HCT116 (cell line): ENCODE measurements at places on chromosomes 7 and 10. TPM values are rescaled to one million over a fixed set of nuclear protein-coding genes. Genes with fewer than 3 reads are reported as not detected.

Gene LRRTM3
- total RNA-seq, result not detected

Gene SFTPA1
- total RNA-seq, result 6.5 TPM

- H3K4me3 ChIP-seq, result no peak overlapping the region
- no peaks in the 10 kb centered on the region for H3K27me3 ChIP-seq
- H3K4me1 ChIP-seq, result no peaks in the 10 kb centered on the region
- H3K27ac ChIP-seq, result no peak overlapping the region
- no peak for DNase-seq
- H3K36me3 ChIP-seq, result no peaks in the 10 kb centered on the region
Observed at GRCh38 chr10:31648966-31649365, 279.7 kb downstream of the ARHGAP12 start.

DNA sequence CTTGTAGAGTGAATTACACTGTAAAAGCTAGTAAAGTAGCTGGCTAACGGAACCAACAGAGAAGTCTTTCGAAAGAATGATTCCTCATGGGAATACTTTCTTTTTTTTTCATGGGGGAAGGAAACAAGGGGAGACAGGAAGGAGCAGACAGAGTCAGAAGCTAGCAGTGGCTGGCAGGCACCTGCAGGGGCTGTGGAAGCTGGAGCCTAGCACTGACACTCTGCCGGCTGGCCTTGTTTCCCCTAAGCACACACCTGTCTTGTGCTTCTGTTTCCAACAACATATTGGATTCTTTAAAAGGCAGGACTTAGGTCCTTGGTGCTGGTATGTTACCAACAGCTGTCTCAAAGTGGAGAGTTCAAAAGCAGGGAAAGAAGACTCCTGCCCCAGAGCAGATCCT, 24.7 kb downstream of the NOD1 start:
- no peak for DNase-seq
- 0 out of 2 replicates have a peak, but pooled peaks cover 5% of the 10 kb centered on the region for H3K36me3 ChIP-seq
- no peak overlapping the region for H3K4me3 ChIP-seq
- no peaks in the 10 kb centered on the region for H3K27me3 ChIP-seq

Gene ASIC3
- 4.4 TPM for total RNA-seq

Gene CHAT
- not detected for total RNA-seq

GRCh38 chr7:145868935-145869334, 247.7 kb upstream of the CNTNAP2 start:
- no peak overlapping the region for H3K27ac ChIP-seq
- no peaks in the 10 kb centered on the region for H3K36me3 ChIP-seq
- no peaks in the 10 kb centered on the region for H3K27me3 ChIP-seq
- H3K4me3 ChIP-seq, result no peak overlapping the region

Gene FKBP9
- total RNA-seq, result 85.6 TPM

Gene BTBD16
- 0.27 TPM for total RNA-seq

DNA sequence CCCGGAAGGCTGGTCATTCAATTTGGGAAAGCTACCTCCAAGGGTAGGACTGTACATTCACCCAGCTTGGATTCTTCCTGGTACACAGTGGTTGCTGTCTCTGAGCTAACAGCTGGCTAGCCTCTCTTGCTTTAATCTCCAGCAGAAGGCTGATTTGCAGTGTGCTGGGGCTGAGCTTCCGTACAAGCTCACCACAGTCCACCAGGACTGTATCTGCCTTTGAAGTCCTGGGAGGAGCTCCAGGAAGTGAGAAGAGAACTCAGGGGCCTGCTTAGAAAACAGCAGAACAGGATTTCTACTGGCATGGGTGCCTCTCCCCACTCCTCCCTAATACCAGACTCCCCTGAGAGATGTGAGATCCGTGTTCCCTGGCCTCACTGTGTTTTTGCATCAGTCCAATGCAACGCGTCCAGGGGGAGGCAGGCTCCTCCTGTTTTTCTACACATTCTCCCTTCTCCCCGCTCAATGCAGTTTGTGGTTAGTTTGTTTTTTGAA, 6.6 kb downstream of the AFAP1L2 start:
- no peak overlapping the region for H3K4me3 ChIP-seq
- DNase-seq, result no peak
- no peak overlapping the region for H3K27ac ChIP-seq
- no peaks in the 10 kb centered on the region for H3K4me1 ChIP-seq

DNA sequence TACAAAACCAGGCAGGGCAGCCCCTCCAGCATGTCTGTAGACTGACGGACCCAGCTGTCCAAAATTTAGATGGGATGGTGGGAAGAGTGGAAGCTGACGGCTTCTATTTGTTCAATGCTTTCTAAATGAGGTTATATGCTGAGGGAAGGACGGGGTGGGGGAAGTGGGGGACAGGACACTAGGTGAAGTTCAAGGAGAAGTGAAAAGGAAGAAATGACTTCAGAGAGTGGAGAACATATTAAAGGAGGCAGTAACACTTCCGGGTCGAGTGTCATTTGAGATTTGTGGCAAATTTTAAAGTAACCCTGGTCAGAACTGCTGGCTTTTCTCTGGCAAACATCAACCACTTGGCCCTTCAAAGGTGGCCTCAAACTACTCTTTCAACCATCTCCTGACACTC, 9.4 kb downstream of the PIP4K2A start:
- 0 out of 2 replicates have a peak, but pooled peaks cover 4% of the 10 kb centered on the region for H3K36me3 ChIP-seq
- H3K27me3 ChIP-seq, result no peaks in the 10 kb centered on the region
- H3K4me3 ChIP-seq, result no peak overlapping the region

DNA sequence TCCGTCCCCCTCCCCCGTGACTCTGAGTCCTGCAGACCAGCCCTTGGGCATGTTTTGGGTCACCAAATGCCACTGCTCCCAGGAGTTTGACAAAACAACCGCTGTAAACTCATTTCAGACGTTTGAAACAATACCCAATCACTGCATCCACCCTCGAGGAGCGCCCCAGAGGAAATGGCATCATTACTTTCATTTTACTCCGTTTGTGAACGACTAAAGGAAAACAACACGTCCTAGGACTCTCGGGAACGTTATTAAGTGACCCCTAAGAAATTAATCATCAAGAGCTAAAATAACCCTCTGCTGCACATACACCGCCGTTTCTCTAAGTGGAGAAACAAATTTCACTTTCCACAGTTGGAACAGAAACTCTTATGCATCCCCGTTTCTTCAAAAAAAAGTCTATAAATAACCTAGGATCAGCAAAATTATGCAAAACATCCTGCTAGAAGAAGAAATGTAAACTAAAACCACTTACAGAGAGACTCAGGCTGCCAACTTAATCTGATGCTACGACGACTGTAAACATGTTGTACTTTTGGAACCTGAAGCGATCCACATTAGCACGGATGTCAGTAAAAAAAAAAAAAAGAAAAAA, 109.9 kb upstream of the EFCAB10 start:
- no peaks in the 10 kb centered on the region for H3K36me3 ChIP-seq
- H3K4me1 ChIP-seq, result peaks cover 5% of the 10 kb centered on the region; the same call in 1 of the 2 replicates
- H3K4me3 ChIP-seq, result no peak overlapping the region
- no peaks in the 10 kb centered on the region for H3K27me3 ChIP-seq

Gene PHYH
- 15.3 TPM for total RNA-seq

Gene PLAU
- 60.3 TPM for total RNA-seq

Gene CNPY1
- total RNA-seq, result not detected

Gene YWHAG
- total RNA-seq, result 170 TPM

DNA sequence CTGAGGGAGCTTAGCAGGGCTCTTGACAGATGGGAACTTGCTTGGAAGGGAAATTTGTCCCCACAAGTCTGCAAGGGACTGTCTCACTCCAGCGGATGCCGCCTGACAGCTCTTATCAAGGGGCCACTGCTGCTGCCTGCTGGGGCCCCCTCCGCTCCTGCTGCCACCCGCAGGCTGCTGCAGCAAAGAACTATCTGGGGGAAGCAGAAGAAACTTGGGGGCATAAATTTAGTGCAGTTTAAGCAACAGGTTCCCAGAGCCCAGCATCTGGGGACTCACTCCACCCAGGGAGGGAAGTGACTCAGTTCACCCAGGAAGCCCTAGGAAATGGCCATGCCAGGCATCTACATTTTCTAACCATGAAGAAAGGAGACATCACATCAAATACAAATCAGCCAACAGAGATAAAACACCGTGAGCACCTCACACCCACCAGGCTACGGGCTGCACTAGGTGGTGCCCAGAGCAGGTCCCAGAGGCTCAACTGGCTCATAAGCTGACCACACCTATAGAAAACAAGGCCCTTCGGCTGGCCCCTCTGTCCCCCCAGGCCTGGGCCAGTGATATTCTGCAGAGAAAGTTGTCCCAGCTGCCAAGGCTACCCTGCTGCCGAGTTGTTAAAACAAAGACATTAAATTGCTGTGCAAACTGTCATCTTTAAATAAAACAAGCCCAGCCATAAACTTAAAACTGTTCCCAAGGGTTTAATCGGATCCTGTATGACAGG, 3.7 kb downstream of the RGS10 start:
- no peaks in the 10 kb centered on the region for H3K27me3 ChIP-seq
- no peak for DNase-seq
- H3K4me1 ChIP-seq, result peaks cover 13% of the 10 kb centered on the region
